ENCODE measurements at places on chromosomes 3 and 15.

DNA sequence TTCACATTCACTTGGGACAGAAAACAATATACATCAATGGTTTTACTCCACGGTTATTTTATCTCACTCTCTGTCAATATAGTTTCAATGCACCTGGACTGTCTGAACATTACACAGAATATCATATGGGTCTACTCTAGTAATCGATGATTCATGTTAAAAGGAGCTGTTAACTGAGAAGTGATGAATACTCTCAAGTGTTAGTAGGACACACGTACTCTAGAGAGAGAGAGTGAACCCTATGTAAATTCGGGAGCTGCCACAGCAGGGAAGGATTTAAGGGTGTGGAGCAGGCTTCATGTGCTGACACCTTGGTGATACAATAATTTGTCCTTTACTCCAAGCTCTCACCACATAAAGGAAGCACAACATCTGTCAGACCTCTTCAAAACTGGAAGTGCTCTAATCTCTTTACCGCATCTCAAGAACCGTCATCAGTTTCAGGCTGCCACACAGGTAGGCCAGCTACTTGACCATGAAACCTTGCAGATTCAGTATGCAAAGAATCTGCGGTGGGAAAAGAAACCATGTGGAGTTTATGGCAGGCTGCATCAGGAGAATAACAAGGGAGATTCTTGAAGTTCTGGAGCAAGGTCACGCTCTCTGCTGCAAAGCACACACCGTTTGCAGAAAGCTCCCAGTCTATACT lies 199.2 kb upstream of the TMC3 start:
- DNase-seq: no peak

- DNase-seq: no peak
These were observed 989 bp upstream of the PPIB start for GRCh38 chr15:64163659-64164362.

DNA sequence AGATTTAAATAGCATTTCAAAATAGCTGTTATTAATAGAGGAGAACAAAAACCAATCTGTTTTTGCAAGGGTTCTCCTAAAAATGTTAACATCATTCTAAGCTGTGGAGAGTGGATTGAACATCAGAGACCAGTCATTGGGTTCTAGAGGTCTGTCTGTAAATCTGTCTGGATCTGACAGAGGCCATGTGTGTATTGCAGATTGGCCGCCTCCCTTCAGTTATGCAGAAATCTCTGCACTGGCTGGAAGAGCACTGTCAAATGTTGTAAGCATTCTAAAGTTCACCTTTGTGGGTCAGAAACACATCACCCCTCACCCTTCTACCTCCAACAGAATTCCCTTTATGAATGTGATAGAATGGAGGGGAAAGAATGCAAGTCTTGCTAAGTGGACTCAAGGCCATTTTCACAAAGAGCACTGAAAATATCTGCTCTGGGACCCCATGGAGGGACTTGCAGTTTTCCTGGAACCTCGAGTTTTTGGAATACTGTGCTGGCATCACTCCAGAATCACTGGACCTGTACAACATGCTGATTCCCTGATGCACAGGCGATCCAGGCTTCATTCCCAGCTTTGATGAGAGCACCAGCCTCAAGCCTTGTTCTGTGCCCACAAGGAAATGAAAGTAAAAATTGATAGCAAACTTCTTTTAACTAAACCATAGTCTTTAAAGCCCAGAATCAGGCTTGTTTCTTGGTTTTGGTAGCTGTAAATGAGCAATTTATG lies 8.4 kb downstream of the FAM81A start:
- no peak for DNase-seq

DNA sequence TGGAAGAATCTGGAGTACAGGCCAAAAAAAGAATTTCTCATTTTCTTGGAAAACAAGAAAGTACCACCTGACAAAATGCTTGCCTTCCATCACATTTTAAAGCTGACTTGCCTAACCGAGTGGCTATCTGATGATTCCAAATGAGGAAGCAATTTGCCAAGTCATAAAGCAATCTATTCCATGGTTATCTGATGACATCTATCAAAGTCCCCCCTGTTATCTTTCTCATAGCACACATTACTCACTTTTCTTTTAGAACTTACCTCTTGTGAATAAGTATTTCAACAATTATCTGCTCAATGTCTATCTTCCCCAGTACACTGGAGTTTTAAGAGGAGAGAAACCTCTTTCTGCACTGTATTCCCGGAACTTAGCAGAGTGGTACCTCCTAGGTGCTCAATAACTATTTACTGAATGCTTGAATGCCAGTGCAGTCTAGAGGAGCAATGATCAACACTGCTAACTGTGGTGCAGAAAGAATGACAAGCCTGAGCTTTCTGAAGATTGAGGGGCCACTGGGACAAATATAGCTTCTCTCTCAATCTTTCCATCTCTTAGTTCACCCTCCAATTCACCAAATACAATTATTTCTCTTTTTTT lies 186.3 kb upstream of the ATP11B start:
- DNase-seq: no peak

DNA sequence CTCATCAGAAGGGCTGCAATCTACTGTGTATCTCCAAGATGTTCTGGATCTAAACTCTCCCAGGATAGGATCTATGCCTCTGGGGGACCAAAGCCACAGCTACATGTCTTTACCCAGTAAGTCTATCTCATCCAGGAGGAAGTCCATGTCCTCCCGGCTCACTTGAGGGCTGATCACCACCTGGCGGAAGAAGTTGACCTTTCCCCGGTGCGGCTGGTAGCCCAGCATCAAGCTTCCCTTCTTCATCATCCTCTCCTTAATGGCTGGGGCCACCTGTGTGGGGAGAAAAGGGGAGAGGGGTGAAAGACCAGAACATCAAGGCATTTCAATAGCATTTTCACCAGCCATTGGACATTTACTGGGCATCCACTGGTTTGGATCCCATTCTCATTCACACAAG lies 121.7 kb downstream of the TGFBR2 start:
- no peak for DNase-seq

- DNase-seq: no peak
These were observed 157.5 kb upstream of the RGMA start for GRCh38 chr15:93246266-93247242.

- DNase-seq: no peak
These were observed 203.8 kb upstream of the MCTP2 start for GRCh38 chr15:94027581-94027980.

DNA sequence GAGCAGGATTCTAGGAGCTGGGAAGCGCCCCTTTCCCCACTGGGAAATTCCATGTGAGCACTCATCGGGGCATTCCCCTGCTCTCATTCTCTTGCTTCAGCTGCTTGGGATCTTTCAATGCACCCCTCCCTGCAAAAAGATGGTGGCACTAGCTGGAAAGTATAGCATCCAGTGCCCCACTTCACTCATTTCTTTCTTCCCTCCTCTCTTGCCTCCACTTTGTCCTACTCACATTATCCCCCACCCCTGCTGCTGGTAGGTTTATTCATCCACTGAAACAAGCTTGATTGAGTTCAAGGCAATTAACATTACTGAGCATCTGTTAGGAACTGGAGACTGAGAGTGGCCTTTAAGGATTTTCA lies 84.8 kb upstream of the LIMD1 start:
- DNase-seq: no peak

DNA sequence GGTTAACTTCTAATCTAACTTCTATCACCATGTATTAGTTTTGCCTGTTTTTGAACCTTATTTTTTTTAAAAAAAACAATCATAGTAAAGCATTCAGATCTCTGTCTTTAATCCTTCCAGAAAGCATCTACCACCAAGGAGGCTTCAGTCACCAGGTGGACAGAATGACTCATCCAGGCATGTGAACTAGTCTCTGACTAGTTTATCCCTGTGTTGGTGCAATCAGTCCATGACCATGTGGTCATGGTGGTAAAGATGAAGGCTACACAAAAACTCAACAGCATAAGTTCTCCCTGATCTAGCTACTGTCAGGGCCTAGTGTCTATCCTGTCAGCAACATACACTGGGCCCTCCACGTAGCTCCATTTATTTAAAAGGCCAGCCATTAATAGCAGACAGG lies 750.6 kb downstream of the AGBL1 start:
- no peak for DNase-seq

- DNase-seq: no peak
These were observed 273.5 kb downstream of the FAM43A start for GRCh38 chr3:194959217-194959616.
